NCI-H510A (cell line): ENCODE measurements at places on chromosomes 12 and 14.

GRCh38 chr12:131724534-131724933 is 13.6 kb downstream of the SFSWAP start:
- DNase-seq, result no peak

- no peak for DNase-seq
These were observed 1.4 kb downstream of the HSP90AA1 start for GRCh38 chr14:102085488-102085887.

DNA sequence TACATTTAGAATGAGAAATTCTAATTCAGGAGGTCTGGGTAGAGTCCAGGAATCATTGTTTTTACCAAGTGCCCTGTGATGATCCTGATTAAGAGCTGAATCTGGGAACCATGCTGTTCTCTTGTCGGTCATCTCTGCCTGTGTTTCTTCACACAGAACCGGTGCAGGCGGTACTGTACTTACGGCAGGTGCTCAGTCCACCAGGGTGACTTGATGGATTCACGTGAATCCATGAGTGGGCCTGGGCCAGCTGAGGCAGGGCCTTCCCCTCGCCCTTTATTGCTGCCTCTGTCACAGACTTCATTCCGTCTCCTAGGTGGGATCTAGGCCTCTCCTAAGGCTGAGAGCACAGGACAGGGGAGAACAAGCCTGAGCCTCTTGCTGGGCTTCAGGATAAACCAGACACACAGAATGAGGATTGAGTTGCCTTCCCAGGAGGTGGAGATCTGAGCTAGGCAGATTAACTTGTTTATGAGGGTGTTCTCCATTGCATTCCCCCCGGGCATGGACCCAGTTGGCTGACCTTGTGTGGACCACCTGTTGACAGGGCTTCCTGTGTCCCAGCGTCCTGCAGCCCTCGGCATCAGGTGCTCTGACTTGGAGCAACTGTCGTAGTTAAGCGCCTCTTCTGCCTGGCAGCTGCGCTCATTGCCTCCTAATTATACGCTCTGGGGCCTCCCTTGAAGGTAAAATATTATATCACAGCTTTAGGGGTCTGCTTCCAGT is 42.1 kb downstream of the B4GALNT3 start:
- DNase-seq, result no peak

- DNase-seq, result peak; percentile 69
These were observed 1.8 kb downstream of the SMIM41 start for GRCh38 chr12:52081263-52081733.

- DNase-seq, result peak; percentile 10
These were observed 440.6 kb upstream of the CCDC196 start for GRCh38 chr14:66045572-66046021.

DNA sequence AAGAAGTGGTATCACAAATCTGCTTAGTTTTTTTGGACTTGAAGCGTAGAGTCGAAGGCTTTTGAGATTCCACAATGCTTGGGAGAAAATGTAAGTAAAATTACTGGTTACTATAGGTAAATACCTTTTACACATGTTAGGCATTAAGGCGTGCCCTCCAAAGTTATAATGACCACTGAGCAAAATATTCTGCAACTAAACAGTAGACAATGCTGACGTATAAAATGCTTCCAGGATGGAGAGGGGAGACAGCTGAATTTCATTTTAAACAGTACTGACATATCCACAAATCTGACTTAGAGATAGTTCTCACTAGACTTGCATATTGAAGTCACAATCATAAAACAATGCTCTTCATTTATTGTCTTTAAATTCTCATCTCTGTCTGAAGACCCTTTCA is 144.5 kb upstream of the DCN start:
- no peak for DNase-seq

DNA sequence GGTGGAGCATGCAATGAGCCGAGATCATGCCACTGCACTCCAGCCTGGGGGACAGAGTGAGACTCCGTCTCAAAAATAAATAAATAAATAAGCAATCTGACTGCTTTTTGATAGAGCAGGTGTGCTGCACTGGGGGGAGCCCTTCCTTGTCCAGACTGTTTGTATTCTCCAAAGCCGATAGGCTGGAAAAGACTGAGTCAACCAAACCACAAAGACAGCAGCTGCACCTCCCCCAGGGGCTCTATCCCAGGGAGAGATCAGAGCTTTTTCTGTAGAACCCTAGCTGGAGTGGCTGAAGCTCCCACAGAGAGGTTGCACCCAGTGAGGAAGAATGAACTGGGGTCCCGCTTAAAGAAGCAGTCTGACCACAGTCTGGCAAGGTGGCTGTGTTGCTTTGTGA is 45.8 kb upstream of the LALBA start:
- no peak for DNase-seq

DNA sequence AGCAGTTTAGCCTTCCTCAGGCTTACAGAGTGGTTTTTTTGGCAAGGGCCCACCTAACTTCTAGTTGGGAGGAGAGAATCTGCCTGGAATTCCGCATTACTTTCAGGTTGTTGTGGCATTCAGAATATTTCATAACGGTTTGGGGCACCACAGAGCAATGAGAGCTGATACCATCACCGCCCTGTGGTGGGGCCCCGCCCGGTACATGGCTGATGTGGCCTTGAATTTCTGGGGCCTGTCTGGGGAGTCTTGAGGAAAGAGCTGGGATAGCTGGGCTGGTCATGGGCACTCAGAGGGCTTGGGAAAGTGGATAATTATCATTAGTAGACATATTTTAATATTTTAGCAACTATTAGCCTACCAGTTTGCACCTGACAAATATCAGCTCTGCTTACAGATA is 4.2 kb downstream of the TESPA1 start:
- DNase-seq, result no peak

DNA sequence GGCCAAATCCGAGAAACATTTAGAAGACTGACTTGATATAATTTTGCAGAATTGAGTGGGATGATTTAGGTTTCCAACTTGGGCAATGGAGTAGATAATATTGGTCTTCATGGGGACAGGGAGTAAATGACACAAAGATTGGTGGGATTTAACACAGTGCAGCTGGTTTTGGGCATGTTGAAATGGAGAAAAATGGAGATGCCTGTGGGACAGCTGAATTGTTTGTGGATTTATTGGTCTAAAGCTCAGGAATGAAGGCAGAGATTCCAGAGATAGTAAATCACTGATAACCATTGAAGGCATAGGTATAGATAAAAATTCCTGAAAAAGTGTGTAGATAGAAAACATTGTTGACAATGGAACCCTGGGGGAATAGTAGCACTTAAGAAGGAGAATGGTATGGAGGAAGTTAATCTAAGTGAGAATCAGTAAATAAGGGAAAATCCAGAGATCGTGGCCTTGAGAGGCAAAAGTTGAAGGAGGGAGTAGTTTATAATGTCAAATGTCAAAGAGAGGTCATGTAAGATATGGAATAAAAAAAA is 120.9 kb upstream of the ATP2B1 start:
- DNase-seq, result no peak

GRCh38 chr12:75641031-75641780 is 129.8 kb upstream of the KRR1 start:
- DNase-seq, result no peak

- no peak for DNase-seq
These were observed 86.2 kb upstream of the SYT1 start for GRCh38 chr12:78778339-78778738.

DNA sequence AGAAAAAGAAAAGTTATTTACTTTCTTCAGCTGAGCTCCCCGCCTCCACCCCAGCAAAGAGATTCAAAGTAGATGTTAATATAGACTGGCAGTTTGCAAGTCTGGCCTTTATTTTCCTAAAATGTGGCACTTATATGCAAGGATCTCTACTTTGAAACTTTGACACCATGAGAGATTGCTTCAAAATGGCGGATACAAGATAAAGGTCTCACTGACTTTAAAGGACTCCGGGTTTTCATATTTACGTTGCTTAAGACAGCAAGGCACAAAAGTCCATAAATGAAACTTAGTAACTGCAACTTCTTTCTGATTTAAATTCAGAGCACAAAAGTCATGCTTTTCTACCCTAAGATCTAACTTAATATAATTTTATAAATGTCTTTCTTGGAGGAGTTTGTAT is 3.5 kb downstream of the OTX2 start:
- no peak for DNase-seq
